Bladder microvascular endothelial cell (primary cell): ENCODE measurements at places on chromosomes 12 and 14. TPM values are rescaled to one million over a fixed set of nuclear protein-coding genes. Genes with fewer than 3 reads are reported as not detected.

Gene KCNK13
- total RNA-seq: not detected in 2 replicates

Gene SERPINA9
- not detected in 2 replicates for total RNA-seq

Gene EML1
- 33.8 and 36.6 TPM in 2 replicates for total RNA-seq

Gene PRB2
- total RNA-seq: not detected in 2 replicates

Gene RERGL
- total RNA-seq: not detected in 2 replicates

Gene NRXN3
- total RNA-seq: 0.16 and 0.19 TPM in 2 replicates

Gene DCAF5
- 9.9 and 20.2 TPM in 2 replicates for total RNA-seq

Gene AMN
- under 0.01 and 0.25 TPM in 2 replicates for total RNA-seq

Gene SYT1
- 3.6 and 28.8 TPM in 2 replicates for total RNA-seq

Gene STXBP6
- total RNA-seq: 0.16 and 1.4 TPM in 2 replicates

Gene LRCOL1
- 2.5 TPM in 1 of 2 replicates, not detected in the other for total RNA-seq

Gene NTF3
- total RNA-seq: 0.16 and 1.4 TPM in 2 replicates

Gene ZNF140
- 27.0 and 47.5 TPM in 2 replicates for total RNA-seq

Gene SMCO3
- under 0.01 and 1.1 TPM in 2 replicates for total RNA-seq
